K562 (cell line): ENCODE measurements at places on chromosomes 7 and 10. TPM values are rescaled to one million over a fixed set of nuclear protein-coding genes. Genes with fewer than 3 reads are reported as not detected.

The SAMD9L gene
- 0.44 and 0.45 TPM in 2 replicates for total RNA-seq

DNA sequence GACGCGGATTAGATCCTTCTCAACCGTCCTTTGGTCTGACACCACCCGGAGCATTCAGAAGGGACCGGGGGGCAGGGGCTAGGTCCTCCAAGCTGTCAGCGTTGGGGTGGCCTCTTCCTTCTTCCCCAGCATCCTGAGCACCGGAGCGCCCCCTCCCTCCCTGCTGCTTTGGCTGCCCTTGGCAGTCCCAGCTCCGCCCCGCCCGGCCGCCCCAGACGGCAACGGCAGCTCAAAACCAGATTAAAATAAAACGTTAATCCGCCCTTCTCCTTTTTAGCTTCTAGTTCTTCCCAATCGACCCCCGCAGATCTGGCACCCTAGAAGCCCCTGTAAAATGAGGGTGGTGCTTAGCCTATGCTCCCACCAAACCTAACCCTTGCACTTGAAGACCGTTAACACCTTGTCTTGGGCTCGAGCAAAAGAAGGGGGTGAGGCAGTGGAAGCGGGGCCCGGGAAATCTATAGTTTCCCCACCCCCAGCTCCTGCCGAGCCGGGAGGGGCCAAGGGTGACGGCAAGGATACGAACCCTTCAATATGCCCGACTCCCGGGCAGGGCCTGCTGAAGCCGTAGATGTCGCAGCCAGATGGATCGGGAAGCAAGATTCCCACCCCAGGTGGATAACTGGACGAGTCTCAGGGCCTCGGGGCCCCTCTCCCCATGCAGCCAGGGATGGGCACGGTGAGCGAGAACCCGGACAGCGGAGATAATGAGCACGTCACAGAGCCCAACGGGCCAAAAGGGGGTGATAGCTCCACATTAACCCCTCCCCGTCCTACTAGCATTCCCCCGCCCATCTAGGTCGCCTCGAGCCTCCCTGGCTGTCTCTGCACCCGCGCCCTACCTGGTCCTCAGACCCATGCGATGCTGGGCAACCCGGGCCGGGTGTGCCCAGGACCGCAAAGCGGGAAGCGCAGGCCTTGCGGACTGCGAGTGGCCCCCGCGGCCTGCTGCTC is 169.7 kb downstream of the NRF1 start:
- DNase-seq = peak; percentile 79
- H3K4me1 ChIP-seq = peaks cover 80% of the 10 kb centered on the region
- peak overlapping the region; percentile 93 for H3K4me3 ChIP-seq
- H3K36me3 ChIP-seq = no peaks in the 10 kb centered on the region
- peak overlapping the region; percentile 78; the same call in 2 of the 3 replicates for H3K27ac ChIP-seq
- no peaks in the 10 kb centered on the region for H3K27me3 ChIP-seq

DNA sequence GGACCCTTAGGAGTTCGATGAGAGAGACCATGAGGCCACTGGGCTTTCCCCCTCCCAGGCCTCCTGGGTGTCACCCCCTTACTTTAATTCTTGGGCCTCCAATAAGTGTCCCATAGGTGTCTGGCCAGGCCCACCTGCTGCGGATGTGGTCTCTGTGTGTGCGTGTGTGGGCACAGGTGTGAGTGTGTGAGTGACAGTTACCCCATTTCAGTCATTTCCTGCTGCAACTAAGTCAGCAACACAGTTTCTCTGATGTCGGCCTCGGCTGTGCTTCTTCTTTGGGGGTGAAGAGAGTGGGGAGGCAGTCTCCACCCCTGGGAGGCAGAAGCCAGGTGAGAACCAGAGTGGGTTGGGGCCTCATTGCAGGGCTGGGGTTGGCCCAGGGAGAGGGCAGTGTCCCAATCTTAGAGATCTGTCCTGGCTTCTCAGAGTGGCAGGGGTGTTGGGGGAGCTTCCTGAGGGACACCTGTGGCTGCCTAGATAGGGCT is 1.5 kb downstream of the PVRIG start:
- no peak for DNase-seq
- no peak overlapping the region for H3K27ac ChIP-seq
- H3K4me1 ChIP-seq = peaks cover 23% of the 10 kb centered on the region
- H3K4me3 ChIP-seq = no peak overlapping the region
- H3K36me3 ChIP-seq = no peaks in the 10 kb centered on the region

DNA sequence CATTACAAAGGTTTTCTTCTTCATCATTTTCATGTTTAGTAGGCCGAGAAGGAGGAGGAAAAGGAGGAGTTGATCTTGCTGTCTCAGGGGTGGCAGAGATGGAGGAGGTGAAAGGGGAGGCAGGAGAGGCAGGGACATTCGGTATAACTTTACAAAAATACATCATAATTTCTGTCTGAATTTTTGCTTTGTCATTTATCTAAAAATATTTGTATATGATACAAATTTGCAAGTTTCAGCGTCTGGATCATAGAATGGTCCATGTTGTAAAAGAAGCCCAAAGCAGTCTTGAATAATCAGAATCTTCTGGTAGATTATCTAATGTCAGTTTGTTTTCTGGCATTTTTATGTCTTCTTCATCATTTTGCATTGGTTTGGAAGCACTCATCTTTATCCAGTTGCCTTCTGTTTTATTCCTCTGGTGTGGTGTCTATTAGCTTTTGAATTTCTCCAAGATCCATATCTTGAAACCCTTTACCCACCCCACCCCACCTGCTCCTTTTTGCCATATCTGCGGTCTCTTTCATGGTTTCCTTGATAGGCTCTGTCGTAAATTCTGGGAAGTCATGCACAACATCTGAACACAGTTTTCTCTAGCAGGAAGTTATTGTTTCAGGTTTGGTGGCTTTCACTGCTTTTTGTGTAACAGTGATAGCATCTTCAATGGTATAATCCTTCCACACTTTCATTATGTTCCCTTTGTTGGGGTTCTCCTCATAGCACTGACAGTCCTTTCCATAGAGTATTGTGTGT is 95.0 kb downstream of the ST7 start:
- H3K27me3 ChIP-seq = no peaks in the 10 kb centered on the region
- H3K4me1 ChIP-seq = peaks cover 36% of the 10 kb centered on the region
- no peak for DNase-seq
- H3K4me3 ChIP-seq = no peak overlapping the region
- peak overlapping the region; percentile 27 for H3K27ac ChIP-seq

DNA sequence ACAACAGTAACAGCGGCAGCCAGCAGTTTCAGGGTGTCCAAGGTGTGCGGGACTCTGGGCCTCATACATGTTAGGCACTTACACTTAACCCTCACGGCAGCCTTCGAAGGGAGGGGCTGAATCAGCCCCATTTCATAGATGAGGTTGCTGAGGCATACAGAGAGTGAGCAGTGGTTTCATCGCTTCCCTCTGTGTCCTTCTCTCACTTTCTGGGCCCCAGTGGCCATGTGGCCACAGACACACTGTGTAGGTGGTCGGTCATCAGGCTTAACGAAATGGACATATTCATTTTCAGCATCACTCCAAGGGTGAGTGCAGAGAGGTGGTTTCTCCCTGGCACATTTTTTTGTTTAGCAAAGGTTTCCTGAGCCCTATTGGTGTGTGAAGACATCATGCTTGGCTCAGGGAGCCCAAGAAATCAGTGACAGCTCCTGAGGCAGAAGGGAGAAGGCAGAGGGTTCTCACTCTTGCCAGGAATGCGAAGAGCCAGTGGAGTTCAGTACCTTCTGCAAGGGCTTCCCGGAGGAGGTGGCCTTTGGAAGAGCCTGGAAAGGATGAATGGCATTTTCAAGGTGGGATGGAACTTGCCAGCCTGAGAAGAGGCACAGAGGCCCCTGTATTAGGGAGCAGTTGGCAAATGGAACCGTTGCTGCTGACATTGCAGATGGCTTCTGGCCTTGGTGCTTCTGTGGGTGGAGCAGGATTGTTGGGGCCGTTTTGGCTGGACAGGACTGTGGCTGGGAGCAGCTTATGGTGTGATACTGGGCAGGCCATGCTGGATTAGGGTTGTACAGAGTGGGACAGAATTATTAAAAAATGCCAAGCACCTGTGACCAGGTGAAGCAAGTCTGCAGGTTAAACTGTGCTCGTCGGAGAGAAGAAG is 61.7 kb upstream of the PPIF start:
- H3K27me3 ChIP-seq = no peaks in the 10 kb centered on the region
- no peaks in the 10 kb centered on the region; the same call in 2 of the 3 replicates for H3K4me1 ChIP-seq
- H3K36me3 ChIP-seq = peaks cover 3% of the 10 kb centered on the region; the same call in 1 of the 3 replicates
- no peak overlapping the region for H3K27ac ChIP-seq

The CALML3 gene
- not detected in 2 replicates for total RNA-seq

- no peaks in the 10 kb centered on the region for H3K36me3 ChIP-seq
- no peak overlapping the region for H3K4me3 ChIP-seq
- peaks cover 4% of the 10 kb centered on the region; the same call in 1 of the 3 replicates for H3K27me3 ChIP-seq
- H3K4me1 ChIP-seq = no peaks in the 10 kb centered on the region
Observed at GRCh38 chr7:42046483-42046882, 190.5 kb downstream of the GLI3 start.

GRCh38 chr7:140696024-140696679 is 356 bp upstream of the NDUFB2 start:
- peak; percentile 99 for DNase-seq
- peaks cover 18% of the 10 kb centered on the region; the same call in 1 of the 3 replicates for H3K4me1 ChIP-seq
- peak overlapping the region; percentile 86 for H3K4me3 ChIP-seq
- no peaks in the 10 kb centered on the region for H3K27me3 ChIP-seq

The SFRP4 gene
- total RNA-seq = not detected in 2 replicates

- H3K27ac ChIP-seq = no peak overlapping the region
- no peaks in the 10 kb centered on the region for H3K27me3 ChIP-seq
- no peak overlapping the region for H3K4me3 ChIP-seq
- DNase-seq = no peak
- H3K4me1 ChIP-seq = no peaks in the 10 kb centered on the region
Observed at GRCh38 chr10:49050366-49050765, 65.0 kb downstream of the VSTM4 start.

- DNase-seq = no peak
- H3K36me3 ChIP-seq = peaks cover 44% of the 10 kb centered on the region
- H3K4me1 ChIP-seq = peaks cover 12% of the 10 kb centered on the region
- H3K4me3 ChIP-seq = peak overlapping the region; percentile 85
Observed at GRCh38 chr10:98446151-98446660, 529 bp downstream of the HPS1 start.

GRCh38 chr10:48737886-48738285 is 53.2 kb downstream of the WDFY4 start:
- no peaks in the 10 kb centered on the region for H3K36me3 ChIP-seq
- no peaks in the 10 kb centered on the region; the same call in 2 of the 3 replicates for H3K27me3 ChIP-seq
- DNase-seq = no peak
- no peak overlapping the region for H3K27ac ChIP-seq

DNA sequence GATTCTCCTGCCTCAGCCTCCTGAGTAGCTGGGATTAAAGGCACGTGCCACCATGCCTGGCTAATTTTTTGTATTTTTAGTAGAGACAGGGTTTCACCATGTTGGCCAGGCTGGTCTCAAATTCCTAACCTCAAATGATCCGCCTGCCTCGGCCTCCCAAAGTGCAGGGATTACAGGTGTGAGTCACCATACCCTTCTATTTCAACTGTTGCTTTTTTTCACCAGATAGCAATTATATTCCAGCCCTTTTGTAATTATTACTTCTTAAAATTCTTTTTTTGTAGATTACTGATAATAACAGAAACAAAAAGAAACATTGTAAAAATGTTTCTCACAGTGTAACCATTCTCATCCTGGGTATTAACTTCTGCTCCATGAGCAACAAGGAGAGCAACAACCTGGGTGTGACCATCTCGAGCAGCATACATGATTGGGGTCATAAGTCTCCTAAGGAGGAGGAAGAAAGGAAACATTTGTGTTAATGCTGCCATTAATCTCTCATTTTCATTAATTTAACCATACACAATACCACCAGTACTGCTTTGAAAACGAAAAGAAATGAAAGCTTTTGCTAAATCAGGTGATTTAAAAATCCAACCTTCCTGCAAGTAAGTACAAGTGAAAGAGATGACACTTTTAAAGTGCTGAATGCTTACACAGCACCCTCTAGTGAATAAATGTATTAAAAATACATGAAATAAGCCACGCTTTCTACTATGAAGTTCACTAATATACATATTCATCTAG is 41.8 kb downstream of the ASZ1 start:
- H3K27ac ChIP-seq = no peak overlapping the region
- DNase-seq = no peak
- no peak overlapping the region for H3K4me3 ChIP-seq
- H3K4me1 ChIP-seq = no peaks in the 10 kb centered on the region
- no peaks in the 10 kb centered on the region for H3K36me3 ChIP-seq

DNA sequence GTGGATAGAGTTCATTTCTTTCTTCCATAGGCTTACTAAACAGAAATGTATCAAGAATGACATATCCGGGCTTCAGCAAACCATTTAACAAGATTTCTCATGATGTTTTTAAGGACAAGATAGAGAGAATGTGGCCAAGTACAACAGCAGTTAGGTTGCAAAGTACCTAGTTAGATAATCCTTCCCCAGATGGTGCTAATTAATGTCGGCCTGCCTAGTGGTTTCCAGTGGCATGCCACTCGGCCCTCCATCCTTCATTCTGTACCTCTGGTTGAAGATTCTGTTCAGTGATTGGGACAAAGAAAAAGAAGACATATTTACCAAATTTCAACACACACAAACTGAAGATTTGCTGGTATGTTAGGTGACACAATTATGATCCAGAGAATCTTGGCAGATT is 212.1 kb downstream of the MACC1 start:
- H3K4me1 ChIP-seq = no peaks in the 10 kb centered on the region
- H3K4me3 ChIP-seq = no peak overlapping the region
- no peak overlapping the region for H3K27ac ChIP-seq
- H3K36me3 ChIP-seq = no peaks in the 10 kb centered on the region
- no peak for DNase-seq
- no peaks in the 10 kb centered on the region for H3K27me3 ChIP-seq

GRCh38 chr10:46077141-46077554 is 31.1 kb upstream of the MSMB start:
- H3K36me3 ChIP-seq = no peaks in the 10 kb centered on the region
- H3K4me3 ChIP-seq = no peak overlapping the region
- DNase-seq = no peak
- no peaks in the 10 kb centered on the region for H3K27me3 ChIP-seq

- no peaks in the 10 kb centered on the region for H3K27me3 ChIP-seq
- H3K4me1 ChIP-seq = no peaks in the 10 kb centered on the region
- H3K27ac ChIP-seq = no peak overlapping the region
- no peak for DNase-seq
- H3K36me3 ChIP-seq = peaks cover 8% of the 10 kb centered on the region; the same call in 1 of the 3 replicates
Observed at GRCh38 chr7:22419488-22419887, 62.5 kb upstream of the RAPGEF5 start.

The CLRN3 gene
- not detected in 2 replicates for total RNA-seq

- H3K36me3 ChIP-seq = no peaks in the 10 kb centered on the region
- H3K4me3 ChIP-seq = peak overlapping the region; percentile 30
- peak; percentile 95 for DNase-seq
Observed at GRCh38 chr7:5574770-5575269, 151.2 kb upstream of the TNRC18 start.

The GRID1 gene
- 7.1 and 7.2 TPM in 2 replicates for total RNA-seq

The ZNF518A gene
- total RNA-seq = 20.7 and 25.8 TPM in 2 replicates

GRCh38 chr10:6037422-6037821 is 24.7 kb downstream of the IL2RA start:
- H3K27ac ChIP-seq = no peak overlapping the region
- H3K4me3 ChIP-seq = no peak overlapping the region
- peaks cover 6% of the 10 kb centered on the region; the same call in 2 of the 3 replicates for H3K4me1 ChIP-seq
- DNase-seq = no peak

The IL15RA gene
- 9.4 and 11.7 TPM in 2 replicates for total RNA-seq

- H3K4me1 ChIP-seq = 0 out of 2 replicates have a peak, but pooled peaks cover 7% of the 10 kb centered on the region
- H3K27ac ChIP-seq = no peak overlapping the region
- H3K27me3 ChIP-seq = peaks cover 12% of the 10 kb centered on the region
- no peak for DNase-seq
Observed at GRCh38 chr10:113187063-113187777, 237.2 kb downstream of the TCF7L2 start.

The FEZF1 gene
- total RNA-seq = not detected in 2 replicates

The AMPH gene
- not detected in 2 replicates for total RNA-seq

The TRPV5 gene
- not detected in 2 replicates for total RNA-seq

GRCh38 chr7:2257046-2257551 is 15.1 kb downstream of the NUDT1 start:
- H3K36me3 ChIP-seq = peaks cover 59% of the 10 kb centered on the region; the same call in 2 of the 3 replicates
- no peak for DNase-seq
- peaks cover 25% of the 10 kb centered on the region; the same call in 1 of the 2 replicates for H3K4me1 ChIP-seq
- no peak overlapping the region for H3K27ac ChIP-seq
- no peaks in the 10 kb centered on the region for H3K27me3 ChIP-seq
- H3K4me3 ChIP-seq = no peak overlapping the region
